ELR (cell line): ENCODE measurements at places on chromosomes 16 and 17.

DNA sequence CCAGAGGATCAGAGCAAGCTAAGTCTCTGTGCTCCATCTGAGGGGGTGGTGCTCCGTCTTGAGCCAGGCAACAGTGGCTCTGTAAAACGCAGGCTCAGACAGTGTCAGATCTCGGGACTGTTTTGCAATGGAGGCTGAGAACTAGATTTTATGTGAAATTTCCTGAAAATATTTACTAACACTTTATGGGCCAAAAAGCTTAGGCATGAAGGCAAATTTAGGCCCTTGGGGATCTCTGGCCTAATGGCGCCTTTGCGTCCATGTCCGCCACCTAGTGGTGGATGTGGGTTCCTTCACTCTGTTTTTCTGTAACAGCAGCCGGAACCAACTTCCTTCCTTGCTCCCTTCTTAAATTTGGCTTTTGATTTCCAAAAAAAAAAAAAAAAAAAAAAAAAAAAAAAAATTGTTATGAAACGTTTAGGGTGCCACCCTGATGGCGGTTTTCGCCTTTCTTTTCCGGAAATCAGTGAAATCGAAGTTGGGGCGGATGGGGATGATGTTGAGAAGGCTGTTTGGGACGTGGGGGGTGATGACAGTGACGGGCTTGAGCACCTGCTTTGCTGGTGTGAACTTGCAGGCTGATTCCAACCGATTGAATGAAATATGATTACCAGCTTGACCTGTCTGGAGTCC, 14.0 kb upstream of the ELAC2 start:
- peak; percentile 67 for DNase-seq

DNA sequence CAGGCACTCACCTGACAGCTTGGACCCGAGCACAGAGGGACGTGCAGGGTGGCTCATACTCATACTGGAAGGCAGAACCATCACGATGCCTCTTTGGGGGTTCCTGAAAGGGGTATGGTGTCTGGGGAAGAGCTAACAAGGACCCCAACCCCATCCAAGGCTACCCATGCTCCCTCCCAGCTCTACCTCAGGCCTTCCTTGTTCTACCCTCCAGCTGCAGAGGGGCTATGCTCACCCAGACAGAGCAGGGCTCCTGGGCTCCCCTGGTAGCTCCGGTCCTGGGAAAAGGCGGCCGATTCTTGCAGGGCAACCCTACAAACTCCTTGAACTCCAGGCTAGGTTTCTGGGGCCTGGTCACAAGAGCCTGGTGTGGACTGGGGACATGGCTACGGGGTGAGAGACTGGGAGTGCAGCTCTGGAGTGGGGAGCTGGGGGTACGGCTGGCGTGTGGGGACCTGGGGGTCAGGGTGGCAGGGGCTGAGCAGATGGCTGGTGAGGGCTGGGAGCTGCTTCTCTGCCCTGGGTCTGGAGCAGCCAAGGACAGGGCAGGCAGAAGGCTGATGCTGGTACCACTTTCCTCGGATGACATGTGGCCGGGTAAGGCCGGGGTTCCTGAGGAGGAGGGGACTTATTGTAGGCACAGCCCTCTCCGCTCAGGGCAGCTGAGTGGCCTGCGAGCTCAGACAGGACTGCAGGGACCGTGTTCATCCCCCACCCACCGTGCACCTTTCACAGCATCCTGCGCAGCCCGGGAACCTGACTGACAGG, 2.1 kb downstream of the ACD start:
- no peak for DNase-seq

GRCh38 chr16:87054856-87055255, 262.3 kb downstream of the C16orf95 start:
- DNase-seq: no peak

DNA sequence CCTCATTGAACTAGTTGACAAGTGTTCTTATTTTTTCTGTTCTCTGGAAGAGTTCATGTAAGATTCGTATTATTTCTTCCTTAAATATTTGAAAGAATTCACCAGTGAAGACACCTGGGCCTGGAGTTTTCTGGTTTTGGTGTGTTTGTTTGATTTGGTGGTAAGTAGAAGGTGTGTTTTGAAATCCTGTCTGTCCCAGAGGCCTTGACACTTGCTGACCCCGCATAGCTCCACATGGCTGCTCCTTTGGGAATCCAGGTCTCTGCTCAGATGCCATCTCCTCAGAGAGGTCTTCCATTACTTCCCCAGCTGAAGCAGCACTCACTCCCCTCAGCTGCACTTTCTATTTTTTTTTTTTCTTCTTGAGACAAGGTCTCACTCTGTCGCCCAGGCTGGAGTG, 5.7 kb upstream of the NUP93 start:
- DNase-seq: no peak

- DNase-seq: no peak
Observed at GRCh38 chr16:46844771-46845170, 13.8 kb upstream of the C16orf87 start.

- peak; percentile 91 for DNase-seq
Observed at GRCh38 chr17:46212634-46213435, 19.6 kb upstream of the KANSL1 start.

DNA sequence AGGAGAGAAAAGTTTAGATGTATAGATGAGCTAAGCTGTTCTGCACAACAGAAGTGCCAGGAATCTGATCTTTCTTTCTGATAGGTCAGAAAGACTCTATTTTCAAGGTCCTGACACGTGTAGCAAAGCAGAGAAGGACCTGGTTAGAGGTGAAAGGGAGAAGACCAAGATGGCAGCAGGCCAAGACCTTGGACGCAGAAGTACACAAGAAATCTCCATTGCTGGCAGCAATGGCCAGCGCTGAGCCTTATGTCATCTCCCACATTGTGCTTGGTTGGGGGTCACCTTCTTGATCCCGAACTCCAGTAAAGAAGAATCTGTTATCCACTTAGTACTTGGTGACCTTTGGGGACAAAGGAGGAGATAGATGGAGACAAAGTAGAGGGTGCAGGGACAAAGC, 41.8 kb upstream of the AKAP1 start:
- no peak for DNase-seq
